ENCODE measurements at places on chromosomes 5 and 9.
A peak's percentile ranks its signal among the peaks of the same experiment; 100 is the strongest.

GRCh38 chr5:162657076-162657475, 589.5 kb downstream of the GABRG2 start:
- DNase-seq: no peak

GRCh38 chr9:32867601-32868204, 84.4 kb downstream of the TMEM215 start:
- DNase-seq: no peak

GRCh38 chr9:30039712-30040111, 2344.7 kb upstream of the ACO1 start:
- no peak for DNase-seq

- no peak for DNase-seq
Measured at GRCh38 chr5:55603922-55604321, 69.2 kb upstream of the PLPP1 start.

- DNase-seq: no peak
Measured at GRCh38 chr5:127008300-127008975, 21.9 kb downstream of the MARCHF3 start.

DNA sequence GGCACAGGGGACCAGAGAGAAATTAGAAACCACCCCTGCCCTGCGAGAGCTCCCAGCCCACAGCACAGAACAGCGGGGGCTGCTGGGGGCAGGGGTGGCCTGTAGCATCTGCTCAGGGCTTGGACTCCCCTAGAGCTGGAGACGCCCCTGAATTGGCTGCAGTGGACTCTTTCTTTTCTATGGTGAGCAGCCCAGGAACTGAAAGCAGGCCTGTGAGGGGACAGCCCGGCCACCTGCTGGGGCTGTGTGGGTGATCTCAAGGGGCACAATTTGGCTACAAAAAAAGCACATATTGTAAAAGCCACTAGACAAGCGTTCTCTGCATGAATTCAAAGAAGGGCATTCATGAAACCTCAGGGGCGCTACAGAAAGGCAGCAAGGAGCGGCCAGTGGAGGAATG, 57.5 kb upstream of the ICE1 start:
- no peak for DNase-seq

DNA sequence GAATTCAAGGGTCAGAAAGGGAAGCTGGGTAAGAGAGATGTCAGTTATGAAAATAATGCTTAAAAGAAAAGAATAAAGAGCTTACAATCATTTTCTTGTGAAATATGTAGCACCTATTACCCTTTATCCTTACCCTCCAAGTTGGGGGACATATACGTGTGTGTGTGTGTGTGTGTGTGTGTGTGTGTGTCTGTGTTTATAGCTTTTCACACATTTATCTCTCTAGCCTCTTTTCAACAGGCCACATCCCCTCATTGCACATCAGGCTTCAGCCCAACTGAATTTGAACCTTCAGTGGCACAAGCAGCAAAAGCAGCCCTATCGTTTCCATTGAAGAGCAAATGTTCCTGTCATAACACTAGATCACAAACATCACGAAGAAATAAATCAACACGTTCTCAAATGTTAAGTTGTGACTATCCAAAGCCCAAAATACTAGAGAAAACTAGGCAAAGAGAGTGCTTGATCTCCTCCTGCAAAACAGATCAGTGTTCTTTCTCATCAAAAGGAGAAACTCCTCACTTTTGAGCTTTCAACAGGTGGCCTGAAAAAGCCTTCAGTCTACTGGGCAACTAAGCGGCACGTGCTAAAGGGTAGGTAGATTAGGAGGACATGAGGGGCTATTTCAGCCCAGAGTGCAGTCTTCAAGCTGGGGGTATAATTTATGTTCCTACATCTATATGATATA, 416.4 kb downstream of the EFNA5 start:
- DNase-seq: no peak

- DNase-seq: no peak
Measured at GRCh38 chr5:76229900-76230299, 146.7 kb downstream of the SV2C start.

- DNase-seq: peak; percentile 39
Measured at GRCh38 chr5:160269017-160269416, 39.7 kb downstream of the FABP6 start.

- no peak for DNase-seq
Measured at GRCh38 chr5:88886252-88886651, 3.3 kb upstream of the MEF2C start.

GRCh38 chr9:79023134-79023580, 548.6 kb upstream of the TLE4 start:
- no peak for DNase-seq

GRCh38 chr9:129814432-129815223, 9.3 kb downstream of the TOR1A start:
- DNase-seq: no peak

DNA sequence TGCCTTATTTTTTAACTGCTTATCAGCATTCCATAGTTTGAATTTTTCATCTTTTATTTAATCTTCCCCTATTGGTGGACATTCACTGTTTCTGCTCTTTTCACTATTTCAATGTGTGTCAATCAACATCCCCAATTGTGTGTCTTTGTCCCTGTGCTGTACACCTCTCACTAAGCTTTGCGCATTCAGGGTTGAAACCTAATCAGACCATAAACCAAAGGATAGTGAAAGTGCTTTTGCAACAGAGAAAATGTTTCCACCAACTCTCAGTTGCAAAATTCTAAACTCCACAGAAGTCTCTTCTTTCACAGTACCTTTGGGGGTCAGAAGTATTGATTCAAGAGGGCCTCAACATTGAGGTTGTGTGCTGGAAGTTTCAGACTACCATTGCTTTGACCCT, 127.1 kb upstream of the SAP30L start:
- no peak for DNase-seq

DNA sequence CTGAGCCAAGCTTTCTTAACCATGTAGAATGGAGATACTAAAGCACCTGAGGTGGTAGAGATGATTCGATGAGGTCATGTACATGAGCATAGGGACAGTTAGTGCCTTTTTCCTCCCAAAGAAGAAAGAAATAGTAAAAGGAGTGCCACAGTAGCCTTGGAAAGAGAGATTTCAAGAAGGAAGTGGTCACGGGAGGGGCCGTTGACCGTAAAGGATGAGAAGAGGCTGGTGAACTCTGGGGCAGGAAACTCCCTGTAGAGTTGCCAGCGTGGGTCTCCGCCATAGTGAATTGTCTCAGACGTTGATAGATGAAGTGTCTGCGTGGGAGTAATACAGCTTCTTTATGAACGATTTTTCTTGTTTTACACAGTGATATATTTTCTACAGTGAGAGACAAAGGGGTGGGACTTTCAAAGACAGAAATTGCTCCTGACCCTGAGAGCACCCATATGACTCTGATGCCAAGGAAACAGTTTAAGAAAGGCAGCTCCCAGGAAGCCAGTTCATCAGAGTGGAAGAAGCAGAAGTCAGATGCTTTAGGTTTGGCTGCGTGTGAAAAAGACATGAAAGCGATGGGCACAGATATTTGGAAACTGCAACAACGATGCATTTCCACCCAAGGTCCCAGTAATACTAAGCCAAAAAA, 41.3 kb downstream of the UGCG start:
- DNase-seq: no peak

GRCh38 chr9:113533335-113534225, 70.1 kb downstream of the RGS3 start:
- DNase-seq: no peak

- no peak for DNase-seq
Measured at GRCh38 chr5:56698463-56699381, 116.6 kb upstream of the MAP3K1 start.

DNA sequence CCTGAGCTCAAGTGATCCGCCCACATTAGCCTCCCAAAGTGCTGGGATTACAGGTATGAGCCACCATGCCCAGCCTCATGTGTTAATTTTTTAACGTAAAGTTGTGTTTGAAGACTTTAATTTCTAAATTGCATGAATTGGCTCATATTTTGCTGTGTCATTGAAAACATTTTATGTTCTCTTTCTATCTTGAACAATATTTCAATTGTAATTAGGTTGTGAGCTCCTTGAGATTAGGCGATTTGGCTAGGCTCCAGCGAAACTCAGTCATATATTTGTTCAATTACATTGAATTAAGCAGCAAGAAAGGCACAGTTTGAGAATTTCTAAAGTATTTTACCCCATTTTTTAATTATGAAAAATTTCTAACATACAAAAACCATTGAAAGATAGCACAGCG, 34.0 kb downstream of the GAPVD1 start:
- DNase-seq: no peak

- DNase-seq: no peak
Measured at GRCh38 chr9:35277628-35278359, 116.0 kb downstream of the UNC13B start.

- no peak for DNase-seq
Measured at GRCh38 chr5:109192555-109193281, 217.1 kb downstream of the PJA2 start.

DNA sequence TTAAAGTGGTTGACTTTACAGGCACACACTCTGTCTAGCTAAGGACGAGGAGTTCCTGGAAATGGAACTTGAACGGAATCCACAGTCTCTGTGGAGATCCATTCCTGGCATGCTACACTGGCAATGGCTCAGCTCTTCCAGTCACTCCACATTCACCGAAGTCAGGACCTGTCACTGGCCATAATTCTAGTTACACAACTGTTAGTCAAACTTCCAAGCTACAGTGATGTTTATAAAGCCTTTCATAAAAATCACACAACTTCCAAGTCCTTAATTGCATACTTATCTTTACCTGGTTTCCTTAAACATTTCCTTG, 15.7 kb downstream of the CDC14B start:
- no peak for DNase-seq

GRCh38 chr5:104998572-104998971, 1436.0 kb upstream of the NUDT12 start:
- DNase-seq: no peak

DNA sequence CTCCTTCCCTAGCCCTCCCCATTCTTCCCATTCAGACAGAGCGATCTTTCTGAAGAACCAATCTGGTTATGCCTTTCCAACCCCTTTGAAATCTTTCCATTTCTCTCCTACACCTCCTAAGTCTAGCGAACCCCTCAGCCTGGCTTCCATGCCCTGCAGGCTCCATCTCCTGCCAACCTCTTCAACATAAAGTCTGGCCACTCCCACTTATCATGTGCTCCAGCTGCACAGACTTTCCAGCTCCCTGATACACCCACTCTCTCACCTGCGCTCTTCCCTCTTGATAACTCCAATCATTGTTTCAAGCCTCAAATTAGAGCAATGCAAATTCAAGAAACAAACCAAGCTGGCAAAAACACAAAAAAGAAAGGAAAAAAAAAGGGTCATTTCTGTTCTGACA, 3.8 kb upstream of the ORM1 start:
- DNase-seq: no peak

- no peak for DNase-seq
Measured at GRCh38 chr9:105708405-105708804, 14.1 kb downstream of the TMEM38B start.

GRCh38 chr9:78533500-78533899, 236.6 kb downstream of the PSAT1 start:
- DNase-seq: no peak

- DNase-seq: no peak
Measured at GRCh38 chr5:61268871-61269270, 63.2 kb upstream of the ZSWIM6 start.

DNA sequence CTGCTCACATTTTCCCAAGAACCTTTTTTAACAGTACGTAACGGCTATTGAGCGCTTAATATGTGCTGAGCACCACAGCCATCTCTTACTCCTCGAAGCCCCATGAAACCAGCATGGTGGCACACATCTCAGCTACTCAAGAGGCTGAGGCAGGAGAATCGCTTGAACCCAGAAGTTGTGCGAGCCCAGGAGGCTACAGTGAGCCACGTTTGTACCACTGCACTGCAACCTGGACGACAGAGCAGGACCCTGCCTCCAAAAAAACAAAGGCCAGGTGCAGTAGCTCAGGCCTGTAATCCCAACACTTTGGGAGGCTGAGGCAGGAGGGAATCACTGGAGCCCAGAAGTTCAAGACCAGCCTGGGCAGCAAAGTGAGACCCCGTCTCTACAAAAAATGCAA, 28.2 kb downstream of the AQP7 start:
- no peak for DNase-seq

- no peak for DNase-seq
Measured at GRCh38 chr9:76707510-76707909, 56.7 kb upstream of the PCA3 start.

GRCh38 chr9:38226491-38226951, 157.5 kb upstream of the SHB start:
- DNase-seq: no peak

GRCh38 chr9:124392871-124393460, 22.3 kb downstream of the PSMB7 start:
- DNase-seq: no peak

- DNase-seq: no peak
Measured at GRCh38 chr5:126499853-126500342, 76.7 kb downstream of the GRAMD2B start.

DNA sequence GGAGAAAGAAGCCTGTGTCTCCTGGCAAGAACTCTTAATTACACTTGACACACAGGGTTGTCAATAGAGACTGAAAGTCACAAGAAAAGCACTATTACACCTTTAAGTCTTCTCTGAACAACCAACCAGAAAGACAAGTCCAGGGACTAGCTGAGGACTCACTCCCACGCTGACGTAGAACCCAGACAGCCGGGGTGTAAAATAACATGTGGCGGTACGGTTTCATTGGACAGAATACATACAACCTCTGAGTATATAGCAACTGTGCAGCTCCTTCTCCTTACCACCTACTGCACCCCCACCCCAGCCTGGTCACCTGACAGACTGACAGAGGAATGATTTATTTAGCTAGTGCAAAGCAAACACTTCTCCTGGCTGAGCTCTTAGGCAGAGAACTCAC, 103.4 kb upstream of the RASEF start:
- DNase-seq: no peak

DNA sequence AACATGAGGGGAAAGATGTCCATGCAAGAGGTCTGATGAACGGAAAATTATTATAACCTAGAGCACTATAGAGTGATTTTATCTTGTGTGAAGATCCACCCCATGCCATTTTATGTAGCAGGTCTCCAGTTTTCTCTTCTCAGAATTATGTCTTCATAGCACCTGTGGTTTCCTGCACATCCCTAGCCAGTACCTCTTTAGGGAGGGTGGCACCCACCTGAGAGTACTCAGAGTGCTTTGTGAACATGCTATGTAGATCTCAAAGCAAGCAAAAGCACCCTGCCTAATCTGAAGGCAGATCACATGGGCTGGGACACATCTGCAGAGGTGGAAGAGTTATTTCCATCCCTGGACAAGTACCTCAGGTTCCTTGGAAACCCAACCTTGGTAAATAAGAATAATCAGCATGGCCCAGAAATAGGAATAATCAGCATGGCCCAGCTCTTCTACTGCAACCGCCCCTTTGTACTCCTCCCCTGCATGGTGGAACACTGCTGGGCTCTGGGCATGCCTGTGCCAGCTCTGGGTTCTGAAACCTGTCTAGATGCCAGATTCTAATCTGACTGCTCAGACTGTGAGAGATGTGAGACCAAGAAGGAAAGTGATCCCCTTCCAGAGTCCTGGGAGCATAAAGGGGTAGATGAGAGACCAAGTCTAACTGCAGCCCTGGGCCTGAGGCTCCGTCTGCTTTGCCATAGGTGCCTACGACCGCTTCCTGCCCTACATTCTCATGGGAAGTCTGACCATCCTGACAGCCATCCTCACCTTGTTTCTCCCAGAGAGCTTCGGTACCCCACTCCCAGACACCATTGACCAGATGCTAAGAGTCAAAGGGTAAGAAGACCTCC, 23.7 kb downstream of the SLC22A5 start:
- no peak for DNase-seq

GRCh38 chr9:121858788-121859187, 207.4 kb downstream of the DAB2IP start:
- DNase-seq: no peak

- DNase-seq: no peak
Measured at GRCh38 chr9:16105168-16106020, 552.6 kb downstream of the CCDC171 start.

- no peak for DNase-seq
Measured at GRCh38 chr5:77629509-77630113, 8.9 kb downstream of the OTP start.

Measured in esophagus squamous epithelium (tissue), 5 donors.